ENCODE measurements at places on chromosomes 5 and 9.
A peak's percentile ranks its signal among the peaks of the same experiment; 100 is the strongest.

DNA sequence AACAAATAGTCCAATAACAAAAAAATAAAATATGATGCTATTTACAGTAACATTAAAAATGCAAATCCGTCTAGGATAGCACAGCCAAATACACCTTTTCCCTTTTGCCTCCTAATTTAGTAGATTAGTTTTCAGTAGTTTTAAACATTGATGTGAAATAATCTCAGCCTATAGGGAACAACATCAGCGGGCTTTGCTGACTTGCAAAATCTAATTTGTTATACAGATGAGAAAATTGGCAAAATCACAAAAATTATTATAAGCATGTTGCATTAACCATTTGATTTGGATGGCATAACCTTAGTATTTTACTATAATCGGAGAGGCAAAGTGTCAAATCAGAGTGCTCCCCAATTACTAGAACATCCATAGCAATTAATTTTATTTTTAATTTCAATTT lies 563.5 kb downstream of the CDH18 start:
- no peak for DNase-seq

- no peak for DNase-seq
Observed at GRCh38 chr5:61943713-61944112, 362.3 kb upstream of the KIF2A start.

DNA sequence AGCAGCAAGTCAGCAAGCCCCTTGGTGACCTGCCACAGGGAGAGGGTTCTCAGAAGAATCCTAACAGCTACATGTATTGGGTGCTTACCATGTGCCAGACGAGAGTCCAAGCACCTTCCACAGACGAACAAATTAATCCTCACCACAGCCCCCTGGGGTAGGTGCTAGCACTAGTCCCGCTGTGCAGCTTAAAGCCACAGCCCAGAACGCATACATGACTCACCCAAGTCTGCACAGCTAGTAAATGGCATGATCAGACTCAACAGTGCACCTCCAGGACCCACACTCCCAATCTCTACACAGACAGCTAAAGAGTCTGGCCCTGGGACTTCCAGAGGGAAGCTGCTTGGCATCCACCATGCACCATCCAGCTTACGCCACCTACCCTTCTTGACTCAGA lies 111.5 kb downstream of the PAX5 start:
- DNase-seq: no peak

DNA sequence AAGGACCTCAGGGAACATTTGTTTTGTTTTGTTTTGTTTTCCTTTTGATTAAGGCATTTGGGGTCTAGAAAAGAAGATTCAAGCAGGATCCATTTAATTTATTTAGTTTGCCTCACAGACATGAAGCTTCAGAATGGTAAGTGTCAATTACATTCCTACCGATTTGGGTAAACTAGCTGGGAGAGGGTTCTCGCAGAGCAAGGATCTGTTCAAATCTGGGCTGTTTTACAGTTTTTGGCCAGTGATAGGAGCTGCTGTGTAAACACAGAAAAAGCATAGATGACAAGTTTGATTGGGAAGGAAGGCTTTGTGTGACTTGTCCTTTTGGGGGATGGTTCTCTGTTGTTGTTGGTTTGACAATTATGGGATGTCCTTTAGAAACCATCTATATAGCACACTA lies 470.3 kb upstream of the WWC1 start:
- DNase-seq: no peak

DNA sequence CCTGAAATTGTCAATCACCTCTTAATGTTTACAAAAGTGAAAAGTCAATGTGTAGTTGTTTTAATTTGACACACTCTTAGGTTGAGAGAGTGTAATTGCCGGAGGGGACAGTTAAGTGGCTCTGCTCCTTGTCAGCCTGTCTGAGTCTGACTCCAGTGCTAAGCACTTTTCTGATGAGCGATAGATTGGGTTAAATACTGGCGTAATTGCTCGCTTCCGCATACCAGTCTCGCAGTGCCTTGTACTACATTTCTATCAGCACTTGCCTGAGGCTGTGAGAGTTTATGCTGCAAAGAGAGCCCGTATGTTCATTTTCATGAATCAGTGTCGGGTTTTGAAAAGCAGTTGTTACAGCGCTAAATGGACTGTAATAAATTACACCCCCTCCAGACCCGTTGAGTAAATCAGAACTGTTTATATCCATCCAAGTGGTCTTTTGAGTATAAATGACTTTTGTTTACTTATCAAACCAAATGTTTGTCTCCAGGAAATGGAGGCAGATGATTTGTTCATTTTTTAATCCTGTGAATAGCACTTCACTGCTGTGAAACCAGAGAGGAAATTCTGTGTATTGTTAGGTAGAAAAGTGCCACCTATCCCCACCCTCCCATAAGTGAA lies 41.0 kb upstream of the DMRT3 start:
- no peak for DNase-seq

DNA sequence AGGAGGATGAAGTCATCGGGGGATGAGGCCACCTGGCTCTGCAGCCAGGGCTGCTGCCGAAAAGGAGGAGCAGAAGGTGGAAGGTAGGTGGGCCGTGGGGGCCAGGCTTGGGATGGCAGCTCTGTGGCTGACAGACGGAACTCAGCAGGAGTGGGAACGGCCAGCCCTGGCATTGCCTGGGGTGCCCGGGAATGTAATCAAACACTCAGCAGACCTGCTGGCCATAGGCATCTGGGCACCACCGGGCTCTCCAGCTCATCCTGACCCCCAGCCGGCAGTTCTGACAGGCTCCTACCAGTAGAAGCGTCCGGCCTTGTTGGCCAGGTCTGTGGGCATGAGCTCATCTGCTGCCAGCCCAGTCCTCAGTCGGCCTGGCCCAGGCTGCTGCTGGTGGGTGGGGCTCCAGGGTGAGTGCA lies 4.3 kb upstream of the FAT2 start:
- peak; percentile 76 for DNase-seq

DNA sequence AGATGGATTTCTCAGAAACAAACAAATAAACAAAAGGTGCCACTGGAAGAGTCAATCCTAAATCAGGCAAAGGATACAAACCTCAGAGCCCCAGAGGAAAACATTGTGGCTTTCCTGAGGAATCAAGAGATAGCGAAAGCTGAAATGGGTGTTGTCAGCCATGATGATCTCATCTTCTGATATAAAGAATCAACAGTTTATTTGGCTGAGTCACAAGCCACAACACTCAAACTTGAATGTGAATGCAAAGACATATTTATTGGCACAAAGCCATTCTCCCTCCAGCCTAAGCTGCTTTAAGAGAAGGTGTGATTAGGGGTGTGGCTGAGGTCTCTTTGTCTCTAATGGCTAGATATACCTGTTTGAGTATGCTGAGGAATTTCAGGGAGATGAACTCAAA lies 73.3 kb upstream of the NREP start:
- no peak for DNase-seq

DNA sequence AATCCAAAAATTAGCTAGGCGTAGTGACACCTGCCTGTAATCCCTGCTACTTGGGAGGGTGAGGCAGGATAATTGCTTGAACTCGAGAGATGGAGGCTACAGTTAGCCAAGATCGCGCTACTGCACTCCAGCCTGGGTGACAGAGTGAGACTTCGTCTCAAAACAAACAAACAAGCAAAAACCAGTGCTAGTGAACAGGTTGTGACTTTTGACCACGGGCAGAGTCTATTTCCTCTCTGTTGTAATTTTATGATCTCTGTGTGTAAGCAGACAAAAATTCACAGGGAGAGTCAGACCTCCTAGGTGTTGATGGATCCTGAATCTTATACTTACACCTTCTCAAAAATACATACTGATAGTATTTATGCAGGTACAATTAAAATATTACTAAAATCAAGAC lies 65.8 kb downstream of the SPEF2 start:
- no peak for DNase-seq

GRCh38 chr9:130946766-130947617 lies 7.9 kb upstream of the FIBCD1 start:
- no peak for DNase-seq

DNA sequence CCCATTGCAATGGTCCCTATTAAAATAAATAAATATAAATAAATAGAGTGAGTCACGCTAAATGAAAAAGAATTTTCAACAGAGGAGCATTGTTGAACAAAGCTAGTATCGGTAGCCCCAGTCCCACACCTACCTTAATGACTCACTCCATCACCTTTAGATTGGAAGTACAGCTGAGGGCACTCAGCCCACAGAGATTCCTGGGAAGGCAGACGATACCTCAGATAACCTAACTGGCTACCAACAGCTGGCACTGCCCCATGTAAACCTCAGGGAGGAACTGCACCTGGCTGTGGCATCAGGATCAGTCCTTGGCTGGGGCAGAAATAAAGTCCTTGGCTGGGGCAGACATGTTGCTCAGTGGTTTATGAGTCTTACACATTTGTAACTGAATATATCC lies 49.3 kb downstream of the SPRY4 start:
- no peak for DNase-seq

- DNase-seq: no peak
Observed at GRCh38 chr9:134860510-134860909, 20.1 kb upstream of the FCN2 start.

GRCh38 chr5:80757290-80757689 lies 102.5 kb upstream of the DHFR start:
- no peak for DNase-seq

GRCh38 chr5:80713631-80714030 lies 58.8 kb upstream of the DHFR start:
- DNase-seq: no peak

DNA sequence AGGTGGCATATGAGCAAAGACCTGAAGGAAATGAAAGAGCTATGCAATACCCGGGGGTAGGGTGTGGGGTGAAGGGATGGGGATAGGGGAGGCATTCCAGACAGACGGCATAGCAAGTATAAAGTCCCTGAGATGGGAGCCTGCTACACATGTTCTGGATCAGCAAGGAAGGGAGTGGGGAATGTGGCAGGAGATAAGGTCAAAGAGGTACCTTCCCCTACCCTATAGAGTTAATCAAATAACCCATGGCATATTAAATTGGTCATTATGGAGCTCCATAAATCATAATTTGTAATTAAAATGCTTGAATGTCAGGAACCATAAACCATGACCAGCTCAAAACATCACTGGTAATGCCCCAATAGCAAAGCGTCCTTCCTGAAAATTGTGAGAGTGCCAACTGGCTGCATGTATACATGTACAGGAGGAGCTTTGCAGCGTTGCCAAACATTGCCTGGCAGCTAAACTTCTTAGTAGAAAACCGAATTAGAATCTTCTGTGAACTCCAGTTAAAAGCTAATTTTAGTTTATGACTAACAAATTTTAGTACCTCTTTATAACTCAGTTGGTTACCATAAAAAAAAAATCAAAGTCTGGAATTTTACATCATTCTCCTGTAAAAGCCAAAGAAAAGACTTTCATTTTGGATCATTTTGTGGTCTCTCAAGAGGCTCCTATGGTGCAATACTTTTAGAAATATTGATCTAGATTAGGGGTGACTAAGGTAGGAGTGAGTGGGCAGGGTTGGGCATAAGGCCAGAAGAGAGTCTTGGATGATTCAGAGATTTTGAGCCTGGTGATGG lies 4.7 kb downstream of the DNAI1 start:
- DNase-seq: peak; percentile 60

DNA sequence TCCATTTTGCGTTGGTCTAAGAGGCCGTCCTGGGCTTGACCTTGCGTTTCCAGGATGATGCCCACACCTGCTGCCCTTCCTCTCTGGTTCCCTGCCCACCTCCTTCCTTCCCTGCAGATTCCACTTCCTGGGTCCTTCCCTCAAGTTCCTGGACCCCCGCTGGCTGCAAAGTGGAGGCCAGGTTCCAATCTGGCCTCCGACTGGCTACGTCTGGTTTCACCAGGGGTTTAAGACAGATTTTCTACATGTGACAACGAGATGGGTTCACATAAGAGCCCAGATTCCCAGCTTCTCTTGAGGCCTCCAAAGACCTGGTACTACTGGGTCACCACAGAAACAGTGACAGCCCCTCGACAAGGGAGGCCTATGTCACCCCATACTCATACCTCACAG lies 2.1 kb downstream of the MGAT4B start:
- no peak for DNase-seq

GRCh38 chr5:139812836-139813805 lies 17.5 kb downstream of the PSD2 start:
- no peak for DNase-seq

- no peak for DNase-seq
Observed at GRCh38 chr9:134324359-134325095, 1.7 kb upstream of the RXRA start.

GRCh38 chr5:55820488-55820887 lies 30.7 kb upstream of the IL31RA start:
- DNase-seq: no peak

DNA sequence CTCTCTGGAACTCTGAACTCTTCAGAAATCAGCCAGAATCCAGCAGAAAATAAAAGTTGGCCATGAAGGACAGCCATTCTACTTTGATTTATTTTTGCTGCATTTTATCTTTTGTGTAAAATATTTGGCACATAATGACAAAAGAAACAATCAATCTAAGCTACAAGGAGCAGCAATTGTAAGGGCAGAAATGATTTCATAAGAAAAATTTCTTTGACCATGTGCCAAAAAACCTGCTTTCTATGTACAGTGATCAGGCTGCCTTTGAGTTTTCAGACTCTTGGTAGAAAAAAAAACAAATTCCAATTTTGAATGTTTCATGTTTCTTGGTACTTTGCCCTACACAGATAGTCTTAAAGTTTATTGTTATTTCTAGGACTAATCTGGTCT lies 69.8 kb upstream of the SLC1A3 start:
- no peak for DNase-seq

GRCh38 chr9:78009186-78009585 lies 22.4 kb downstream of the GNAQ start:
- DNase-seq: no peak

DNA sequence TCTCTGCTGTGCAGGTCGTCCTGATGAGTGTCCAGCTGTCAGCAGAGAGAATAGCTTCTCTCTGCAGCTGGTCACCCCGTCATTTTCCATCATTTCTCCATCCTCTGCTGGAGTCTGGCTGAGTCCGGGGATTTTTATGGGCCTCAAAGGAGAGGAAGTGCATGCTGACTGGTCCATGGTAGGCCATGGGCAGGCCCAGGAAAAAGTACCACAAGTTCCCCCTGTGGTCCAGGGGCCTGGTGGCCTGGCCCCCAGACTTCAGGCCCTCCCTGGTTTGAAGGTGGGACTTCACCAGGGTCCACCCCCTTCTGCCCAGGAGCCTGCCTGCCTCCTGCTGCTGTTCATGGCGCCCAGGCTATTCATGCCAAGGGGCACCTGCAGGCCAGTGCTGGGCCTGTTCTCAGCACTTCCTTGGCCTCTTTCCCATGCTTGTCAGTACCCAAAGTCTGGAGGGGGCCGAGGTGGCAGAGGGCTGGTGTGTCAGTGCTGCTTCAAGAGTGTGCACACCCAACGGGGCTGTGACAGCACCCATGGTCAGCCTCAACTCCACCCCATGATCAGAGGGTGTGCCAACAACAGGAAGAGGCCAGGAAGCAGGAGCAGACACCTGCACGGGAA lies 7.3 kb upstream of the MTMR12 start:
- DNase-seq: no peak

Data from NCI-H446 (cell line).